Aorta (tissue), 5 donors: ENCODE measurements at places on chromosomes 6 and 20. TPM values are rescaled to one million over a fixed set of nuclear protein-coding genes. Genes with fewer than 3 reads are reported as not detected.

DNA sequence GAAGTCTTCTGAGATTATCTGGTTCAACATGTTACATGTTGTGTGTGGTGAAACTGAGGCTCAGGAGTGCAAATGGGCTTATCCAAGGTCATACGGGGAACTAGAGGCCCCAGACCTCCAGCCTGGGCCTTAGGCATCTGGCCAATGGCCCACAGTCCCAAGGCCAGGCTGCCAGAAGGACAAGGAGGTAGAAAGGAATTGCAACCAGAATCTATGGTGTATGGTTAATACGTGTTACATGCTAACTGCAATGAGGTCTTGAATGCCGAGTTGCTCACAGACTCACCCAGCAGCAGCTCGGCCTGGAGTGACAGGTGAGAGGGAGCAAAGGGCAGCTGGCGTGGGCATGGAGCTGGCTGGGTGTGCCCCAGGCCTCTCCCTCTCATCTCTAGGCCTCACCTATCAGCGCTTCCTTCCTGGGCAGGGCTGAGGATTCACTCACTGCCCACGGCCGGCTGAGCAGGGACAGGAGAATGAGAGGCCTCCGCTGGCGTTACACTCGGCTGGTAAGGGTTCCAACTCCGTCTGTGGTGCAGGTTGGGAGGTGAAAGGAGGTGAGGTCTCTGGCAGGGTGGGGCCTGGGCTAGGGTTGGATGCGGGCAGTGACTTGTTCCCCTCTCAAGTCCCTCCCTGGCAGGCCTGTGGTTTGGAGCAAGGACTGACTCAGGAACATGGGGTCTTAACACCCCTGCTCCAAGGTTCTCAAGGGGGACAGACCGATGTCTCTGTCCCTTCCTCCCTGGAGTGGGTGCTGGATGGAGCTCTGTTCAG is at the start of gene TLDC2:
TLDC2 (plus strand) TSS at position 437 of the 771 bp plus-strand sequence; CDS start at position 474, 37 bp downstream.
- no peaks in the 10 kb centered on the region for H3K4me1 ChIP-seq
- H3K4me3 ChIP-seq = no peak within 1 kb of the TSS
- DNase-seq = no peak
- no peaks in the 10 kb centered on the region for H3K27me3 ChIP-seq
- H3K27ac ChIP-seq = no peak within 1 kb of the TSS

DNA sequence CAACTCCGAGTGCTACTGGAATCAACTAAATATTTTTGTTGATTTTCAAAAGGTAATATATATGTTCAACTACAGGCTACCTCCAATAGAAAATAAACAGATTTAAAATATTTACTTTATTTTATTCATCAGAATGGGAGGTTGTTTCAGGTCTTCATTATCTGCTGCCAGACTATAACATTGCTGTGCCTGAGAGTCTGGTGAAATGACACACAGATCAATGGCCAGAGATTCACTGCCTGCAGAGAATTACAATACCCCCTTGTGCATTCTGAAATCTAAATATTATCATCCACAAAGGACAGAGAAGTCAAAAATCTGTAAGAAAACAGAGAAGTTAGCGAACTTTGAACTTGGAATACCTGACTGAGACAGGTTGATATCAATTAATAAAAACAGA is 667.8 kb upstream of the GJE1 start:
- no peak overlapping the region for H3K4me3 ChIP-seq
- no peaks in the 10 kb centered on the region for H3K27me3 ChIP-seq
- no peak for DNase-seq
- no peak overlapping the region for H3K27ac ChIP-seq

GRCh38 chr6:157172231-157172701 is 151.1 kb downstream of the TMEM242 start:
- H3K4me3 ChIP-seq = no peak overlapping the region
- no peak for DNase-seq
- H3K36me3 ChIP-seq = no peaks in the 10 kb centered on the region
- no peak overlapping the region for H3K27ac ChIP-seq
- no peaks in the 10 kb centered on the region for H3K4me1 ChIP-seq

The SYNE1 gene
- 356 TPM for total RNA-seq

The BIRC7 gene
- total RNA-seq = not detected

The OVOL2 gene
- total RNA-seq = not detected

The ZNF318 gene
- 12.1 TPM for total RNA-seq
